ENCODE measurements at places on chromosomes 5 and 9. TPM values are rescaled to one million over a fixed set of nuclear protein-coding genes. Genes with fewer than 3 reads are reported as not detected.

Gene SRA1
- total RNA-seq, result 45.0 TPM

Gene ADAMTS13
- total RNA-seq, result 0.76 TPM

Gene FBP1
- total RNA-seq, result not detected

Gene PCDHGC4
- total RNA-seq, result 0.05 TPM

Gene GGTA1
- not detected for total RNA-seq

Gene HAPLN1
- total RNA-seq, result not detected

Gene CDH10
- 0.18 TPM for total RNA-seq

Gene TSSK1B
- total RNA-seq, result not detected

Gene HAVCR1
- 37.2 TPM for total RNA-seq

Gene COL23A1
- not detected for total RNA-seq

Gene PCDHB2
- total RNA-seq, result 3.5 TPM

Gene TAF7
- 72.0 TPM for total RNA-seq

Gene DIPK1B
- 10.1 TPM for total RNA-seq

Gene PFN3
- not detected for total RNA-seq

Gene GZMA
- total RNA-seq, result not detected

Gene PTGES
- total RNA-seq, result 139 TPM

Gene SNX18
- 4.7 TPM for total RNA-seq

Gene FREM1
- not detected for total RNA-seq

Gene PLCXD3
- total RNA-seq, result 0.37 TPM

Gene ALDOB
- total RNA-seq, result not detected

Gene C9
- total RNA-seq, result not detected

Gene TLR4
- 0.18 TPM for total RNA-seq

Gene LECT2
- total RNA-seq, result not detected

Gene SEMA6A
- total RNA-seq, result 0.39 TPM

Gene FCN2
- not detected for total RNA-seq

Gene PRRT1B
- total RNA-seq, result 0.70 TPM

Gene PCDHB4
- total RNA-seq, result 0.06 TPM

Gene TGFBI
- 1,898 TPM for total RNA-seq

Gene AGGF1
- 14.4 TPM for total RNA-seq

Gene GLDC
- total RNA-seq, result 14.0 TPM

Gene AGXT2
- total RNA-seq, result not detected

Gene JAKMIP2
- not detected for total RNA-seq

Gene INSL6
- total RNA-seq, result not detected

Gene DDX4
- total RNA-seq, result not detected

Gene NUTM2G
- total RNA-seq, result not detected

Gene TLE1
- 89.1 TPM for total RNA-seq

Gene IFNK
- total RNA-seq, result not detected

Gene TXNDC8
- not detected for total RNA-seq

Gene HTR4
- not detected for total RNA-seq

Gene IFNA2
- total RNA-seq, result not detected

Gene FSTL4
- 4.0 TPM for total RNA-seq

Gene SKP2
- 18.4 TPM for total RNA-seq

Gene MYMK
- not detected for total RNA-seq

Gene OTULINL
- 6.1 TPM for total RNA-seq

Gene SELENOP
- 0.18 TPM for total RNA-seq

Gene DPYSL3
- total RNA-seq, result 16.9 TPM

Gene RMRP
- total RNA-seq, result 7.0 TPM

Gene FBXL7
- total RNA-seq, result 1.5 TPM

Gene BTNL3
- total RNA-seq, result not detected

Data from A549 treated with CORT108297 at 1 μM for 4 hours (cell line).